ENCODE measurements at places on chromosomes 11 and 22. TPM values are rescaled to one million over a fixed set of nuclear protein-coding genes. Genes with fewer than 3 reads are reported as not detected.

TRIM51 gene
- total RNA-seq, result not detected

SGSM1 gene
- not detected for total RNA-seq

GAB4 gene
- total RNA-seq, result not detected

LIN7C gene
- total RNA-seq, result 33.2 TPM

TENM4 gene
- 26.4 TPM for total RNA-seq

PRRG4 gene
- 0.36 TPM for total RNA-seq

ART1 gene
- total RNA-seq, result not detected

SIK3 gene
- total RNA-seq, result 12.8 TPM

KRTAP5-11 gene
- total RNA-seq, result not detected

TRIM77 gene
- total RNA-seq, result not detected

OR4D5 gene
- not detected for total RNA-seq

RAB38 gene
- 1.2 TPM for total RNA-seq

ZNF280B gene
- 0.45 TPM for total RNA-seq

MS4A2 gene
- 0.16 TPM for total RNA-seq

IGLL5 gene
- not detected for total RNA-seq

DGCR6 gene
- total RNA-seq, result 1.8 TPM

MIOX gene
- total RNA-seq, result not detected

POU2F3 gene
- total RNA-seq, result 0.90 TPM

APOL4 gene
- 2.0 TPM for total RNA-seq

INPP5J gene
- under 0.01 TPM for total RNA-seq

OR51E2 gene
- not detected for total RNA-seq

FAT3 gene
- total RNA-seq, result 1.7 TPM

SCN2B gene
- total RNA-seq, result 0.33 TPM

SCGB1C1 gene
- total RNA-seq, result not detected

ADM2 gene
- total RNA-seq, result 8.0 TPM

SLC22A8 gene
- not detected for total RNA-seq

OR52E6 gene
- not detected for total RNA-seq

RFPL3 gene
- total RNA-seq, result not detected

TUB gene
- 19.2 TPM for total RNA-seq

LMO2 gene
- 21.8 TPM for total RNA-seq

SPTBN2 gene
- 0.27 TPM for total RNA-seq

Data from fibroblast of the aortic adventitia (primary cell).